ENCODE measurements at places on chromosomes 7 and 10.

GRCh38 chr7:112635742-112636141, 154.5 kb downstream of the TMEM168 start:
- no peak for DNase-seq

DNA sequence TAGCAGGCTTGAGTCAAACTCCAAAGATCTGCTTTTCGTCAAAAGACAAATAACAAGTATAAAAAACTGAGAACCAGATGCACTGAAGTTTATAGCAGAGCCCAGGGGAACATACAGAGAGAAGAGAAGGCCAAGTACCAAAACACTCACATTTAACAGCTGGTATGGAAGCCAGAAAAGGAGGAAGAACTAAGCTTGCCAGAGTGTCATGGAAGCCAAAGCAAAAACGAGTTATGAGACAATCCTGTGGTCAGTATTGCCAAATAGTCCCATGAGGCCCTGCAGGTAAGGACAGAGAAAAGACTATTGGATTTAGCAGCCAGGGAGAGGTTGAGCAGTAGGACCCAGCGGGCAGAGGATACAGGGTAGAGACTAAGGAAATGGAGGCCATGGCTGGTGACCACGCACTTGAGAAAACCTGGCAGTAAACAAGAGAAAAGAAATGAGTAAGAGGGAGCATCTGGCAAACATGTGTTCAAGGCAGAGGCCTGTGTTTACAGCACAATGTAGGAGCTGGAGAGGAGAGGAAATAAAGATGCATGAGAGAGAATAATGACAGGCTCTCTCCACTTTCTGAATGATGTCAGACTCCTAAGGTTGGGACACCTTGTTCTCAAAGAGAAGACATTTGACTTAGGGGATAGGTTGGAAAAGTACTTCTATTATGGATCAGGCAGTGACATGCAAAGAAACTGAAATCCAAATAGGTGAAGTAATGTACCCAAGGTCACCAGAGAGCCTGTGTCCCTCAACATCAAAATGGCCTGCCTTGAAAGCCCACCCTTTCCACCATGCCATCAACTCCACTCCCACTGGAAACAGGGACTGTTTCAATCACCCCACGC, 9.1 kb downstream of the CREB3L2 start:
- no peak for DNase-seq

DNA sequence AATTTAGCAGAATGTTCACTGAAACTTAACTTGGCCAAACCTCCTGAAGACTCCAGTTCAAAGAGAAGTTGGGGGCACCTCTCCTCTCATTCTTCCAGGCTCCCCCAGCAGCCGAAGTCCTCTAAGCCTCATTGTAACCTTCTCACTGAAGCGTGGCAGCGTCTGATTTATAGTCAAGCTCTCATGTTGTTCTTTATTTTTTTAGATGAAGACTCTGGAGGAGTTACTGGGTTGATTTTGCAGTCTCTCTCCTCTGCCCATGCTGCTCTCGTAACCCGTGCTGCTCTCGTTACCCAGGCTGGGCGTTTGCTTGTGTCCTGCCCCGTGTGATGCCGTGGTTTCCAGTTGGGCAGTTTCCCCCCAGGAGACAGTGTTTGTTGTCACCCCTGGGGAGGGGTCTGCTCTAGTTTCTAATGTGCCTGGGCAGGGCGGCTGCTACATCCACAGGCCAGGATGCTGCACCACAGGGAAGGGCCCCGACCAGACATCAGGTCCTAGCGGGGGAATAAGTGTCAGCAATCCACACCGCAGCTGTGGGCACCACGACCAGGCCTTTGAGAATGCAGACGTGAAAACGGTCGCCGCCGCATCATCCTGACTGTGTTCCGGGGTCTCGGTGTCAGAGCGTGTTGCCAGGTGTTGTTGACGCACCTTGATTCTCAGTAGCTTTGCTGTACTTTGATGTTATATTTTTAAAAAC, 65.2 kb downstream of the WDR37 start:
- peak; percentile 61 for DNase-seq

GRCh38 chr7:75604408-75604807, 112.3 kb downstream of the SPDYE5 start:
- DNase-seq: no peak

DNA sequence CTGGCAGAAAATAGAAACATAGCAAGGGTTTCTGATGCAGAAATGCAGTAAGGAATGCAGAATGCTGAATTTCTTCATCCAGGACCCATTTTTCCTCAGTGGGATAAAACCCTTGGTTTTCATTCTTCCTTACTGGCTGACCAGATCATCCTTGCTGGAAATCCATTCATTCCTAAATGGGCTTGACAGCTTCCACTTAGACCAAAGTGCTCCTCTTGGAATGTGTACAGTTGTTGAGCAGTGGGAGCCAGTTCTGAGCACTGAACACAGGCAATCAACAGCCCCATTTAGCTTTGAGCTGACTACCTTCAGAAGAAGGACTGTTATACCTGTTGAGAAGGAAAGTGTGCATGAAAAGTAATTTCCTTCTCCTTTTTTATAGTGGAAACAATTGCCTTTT, 232.1 kb downstream of the SORCS3 start:
- no peak for DNase-seq

GRCh38 chr7:73770002-73770859, at the start of gene CLDN3:
Gene CLDN3 (minus strand): TSS chr7:73770270. CDS start chr7:73770049, 221 bp downstream.
- DNase-seq: peak; percentile 98

GRCh38 chr7:75931680-75932079, 16.7 kb downstream of the POR start:
- peak; percentile 52 for DNase-seq

- no peak for DNase-seq
Measured at GRCh38 chr10:79193694-79194382, 125.1 kb downstream of the ZMIZ1 start.
